ENCODE measurements at places on chromosomes 6 and 20. TPM values are rescaled to one million over a fixed set of nuclear protein-coding genes. Genes with fewer than 3 reads are reported as not detected.
A peak's percentile ranks its signal among the peaks of the same experiment; 100 is the strongest.

C6orf58 gene
- total RNA-seq, result not detected

ZNF335 gene
- 22.3 TPM for total RNA-seq

NR2E1 gene
- total RNA-seq, result not detected

ELOVL5 gene
- total RNA-seq, result 42.0 TPM

HMGCLL1 gene
- total RNA-seq, result 0.94 TPM

RBPJL gene
- total RNA-seq, result not detected

RNF8 gene
- 18.4 TPM for total RNA-seq

EGFL8 gene
- total RNA-seq, result 18.3 TPM

SMLR1 gene
- 0.16 TPM for total RNA-seq

RUNX2 gene
- 4.7 TPM for total RNA-seq

GRCh38 chr6:99868074-99868702 lies 125.8 kb downstream of the MCHR2 start:
- no peak overlapping the region for H3K4me3 ChIP-seq
- no peak overlapping the region for H3K27ac ChIP-seq
- no peaks in the 10 kb centered on the region for H3K4me1 ChIP-seq

GRCh38 chr6:78589436-78589835 lies 277.9 kb upstream of the IRAK1BP1 start:
- no peaks in the 10 kb centered on the region for H3K4me1 ChIP-seq
- H3K4me3 ChIP-seq, result no peak overlapping the region
- no peaks in the 10 kb centered on the region for H3K27me3 ChIP-seq
- H3K36me3 ChIP-seq, result no peaks in the 10 kb centered on the region

- H3K27ac ChIP-seq, result no peak overlapping the region
- no peaks in the 10 kb centered on the region for H3K4me1 ChIP-seq
- DNase-seq, result no peak
- no peaks in the 10 kb centered on the region for H3K27me3 ChIP-seq
- no peaks in the 10 kb centered on the region for H3K36me3 ChIP-seq
- H3K4me3 ChIP-seq, result no peak overlapping the region
Observed at GRCh38 chr6:37492991-37493660, 6.6 kb downstream of the CCDC167 start.

DNA sequence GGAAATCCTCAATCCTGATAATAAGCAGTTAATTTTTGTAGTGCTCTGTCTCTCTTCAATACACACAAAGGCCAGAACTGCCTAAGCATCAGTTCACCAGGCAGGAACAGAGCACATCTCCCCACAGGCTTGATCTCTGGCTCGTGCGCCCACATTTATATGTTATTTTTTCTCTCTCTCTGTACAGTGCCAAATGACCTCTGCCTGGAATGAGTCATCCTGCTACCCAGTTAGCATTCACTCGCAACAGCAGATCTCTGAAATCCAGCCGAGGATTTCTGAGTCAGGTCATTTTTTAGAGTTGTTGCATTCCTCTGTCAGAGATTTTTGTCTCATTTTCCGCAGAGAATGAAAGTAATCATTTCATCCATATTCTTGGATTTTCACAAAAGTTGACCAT lies 107.1 kb downstream of the COL12A1 start:
- peaks cover 2% of the 10 kb centered on the region for H3K36me3 ChIP-seq
- peak overlapping the region; percentile 42 for H3K27ac ChIP-seq
- no peaks in the 10 kb centered on the region for H3K27me3 ChIP-seq
- no peak overlapping the region for H3K4me3 ChIP-seq
- peaks cover 6% of the 10 kb centered on the region for H3K4me1 ChIP-seq

GRCh38 chr20:47353692-47354463 lies 2.6 kb downstream of the ZMYND8 start:
- peak; percentile 47 for DNase-seq
- peak overlapping the region; percentile 100 for H3K27ac ChIP-seq
- peak overlapping the region; percentile 40 for H3K4me3 ChIP-seq
- H3K36me3 ChIP-seq, result no peaks in the 10 kb centered on the region
- H3K27me3 ChIP-seq, result no peaks in the 10 kb centered on the region
- peaks cover 95% of the 10 kb centered on the region for H3K4me1 ChIP-seq

DNA sequence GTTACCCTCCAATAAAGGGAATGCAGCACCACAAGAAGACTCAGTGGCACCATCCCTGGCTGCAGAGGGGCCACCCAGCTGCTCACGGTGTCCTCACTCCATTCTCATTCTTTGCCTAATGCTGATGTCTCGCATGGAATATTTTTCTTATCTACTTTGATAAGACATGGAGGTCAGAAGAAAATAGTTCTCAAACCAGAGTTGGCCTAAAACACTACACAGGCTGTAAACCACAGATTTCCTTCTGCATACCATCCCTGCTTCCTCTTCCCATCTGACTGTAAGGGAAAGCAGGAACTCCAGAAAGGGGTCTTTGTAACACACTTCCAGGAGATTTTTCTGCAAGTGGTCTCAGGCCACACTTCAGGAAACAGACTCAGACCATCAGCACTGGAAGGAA lies 43.1 kb upstream of the CD93 start:
- H3K4me1 ChIP-seq, result no peaks in the 10 kb centered on the region
- no peaks in the 10 kb centered on the region for H3K27me3 ChIP-seq
- H3K4me3 ChIP-seq, result no peak overlapping the region
- H3K36me3 ChIP-seq, result no peaks in the 10 kb centered on the region
- no peak for DNase-seq

DNA sequence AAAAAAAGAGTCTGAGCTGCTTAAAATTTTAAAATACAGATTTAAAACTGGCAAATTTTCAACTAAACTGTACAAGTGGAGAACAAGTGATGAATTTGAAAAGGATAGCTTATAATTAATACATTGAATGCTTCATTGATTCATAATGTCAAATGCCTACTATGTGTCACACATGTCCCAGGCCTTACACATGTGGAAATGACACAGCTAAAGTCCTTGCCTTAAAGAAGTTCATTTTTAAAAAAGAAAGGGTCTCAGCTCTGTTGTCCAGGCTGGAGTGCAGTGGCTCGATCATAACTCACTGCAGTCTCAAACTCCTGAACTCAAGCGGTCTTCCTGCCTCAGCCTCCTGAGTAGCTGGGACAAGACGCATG lies 5.0 kb downstream of the NCOA5 start:
- no peaks in the 10 kb centered on the region for H3K27me3 ChIP-seq
- no peak overlapping the region for H3K4me3 ChIP-seq
- DNase-seq, result no peak
- no peaks in the 10 kb centered on the region for H3K36me3 ChIP-seq

DNA sequence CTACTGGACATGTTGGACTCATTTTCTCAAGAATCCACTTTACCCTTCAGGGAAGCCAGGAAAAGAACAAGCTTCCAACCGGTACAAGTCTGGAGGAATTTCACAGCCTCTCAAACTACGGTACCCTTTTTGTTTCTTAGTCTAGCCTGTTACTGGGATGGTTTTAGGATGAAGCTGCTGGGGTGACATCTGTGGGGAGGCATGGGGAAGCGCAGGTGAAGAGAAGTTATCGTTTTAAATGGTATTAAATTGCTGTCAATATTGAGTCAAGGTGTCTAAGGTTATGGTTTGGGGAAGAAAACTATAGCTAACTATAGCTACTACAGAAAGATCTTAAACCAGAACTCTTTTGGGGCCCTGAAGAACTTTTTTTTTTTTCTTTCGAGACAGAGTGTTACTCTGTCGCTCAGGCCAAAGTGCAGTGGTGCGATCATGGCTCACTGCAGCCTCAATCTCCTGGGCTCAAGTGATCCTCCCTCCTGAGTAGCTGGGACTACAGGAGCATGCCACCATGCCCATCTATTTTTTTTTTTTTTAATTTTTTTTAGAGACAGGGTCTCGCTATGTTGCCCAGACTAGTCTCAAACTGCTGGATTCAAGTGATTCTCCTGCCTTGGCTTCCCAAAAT lies 128.7 kb downstream of the RIN2 start:
- peak overlapping the region; percentile 93 for H3K27ac ChIP-seq
- no peaks in the 10 kb centered on the region for H3K27me3 ChIP-seq
- no peak for DNase-seq
- H3K36me3 ChIP-seq, result no peaks in the 10 kb centered on the region
- H3K4me3 ChIP-seq, result no peak overlapping the region

DNA sequence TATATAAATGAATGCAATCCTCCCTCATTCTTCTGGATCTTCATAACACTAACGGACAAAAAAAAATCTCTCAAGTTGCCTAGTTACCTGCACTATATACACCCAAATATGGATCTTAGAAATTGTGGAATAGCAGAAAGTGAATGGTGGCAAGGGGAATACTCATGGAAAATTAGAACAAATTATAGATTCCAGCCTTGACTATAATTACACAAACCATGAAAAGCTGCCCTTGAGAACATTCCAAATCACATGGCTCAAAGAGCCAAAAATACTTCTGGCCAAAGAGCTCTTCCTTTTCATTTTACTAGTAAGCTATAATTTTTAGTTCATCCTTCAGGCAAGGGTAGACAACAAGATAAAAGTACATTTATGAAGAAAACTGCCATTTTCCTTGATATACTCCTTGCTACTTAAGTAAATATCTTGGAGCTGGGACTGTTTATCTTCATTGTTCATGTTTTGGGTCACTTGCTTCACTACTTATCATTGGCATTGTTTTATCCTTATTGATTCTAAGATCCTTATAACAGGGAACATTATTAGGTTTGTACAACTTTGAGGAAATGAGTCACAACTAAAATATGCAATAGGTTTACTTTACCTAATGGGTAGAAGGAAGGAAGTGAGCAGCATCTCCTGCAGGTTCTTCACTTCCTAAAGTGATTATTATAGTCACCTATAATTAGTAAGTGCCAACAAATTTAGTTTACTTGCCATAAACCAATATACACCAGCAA lies 6.4 kb upstream of the MTRES1 start:
- H3K36me3 ChIP-seq, result no peaks in the 10 kb centered on the region
- H3K4me1 ChIP-seq, result no peaks in the 10 kb centered on the region
- H3K4me3 ChIP-seq, result no peak overlapping the region
- H3K27ac ChIP-seq, result no peak overlapping the region
- H3K27me3 ChIP-seq, result no peaks in the 10 kb centered on the region

DNA sequence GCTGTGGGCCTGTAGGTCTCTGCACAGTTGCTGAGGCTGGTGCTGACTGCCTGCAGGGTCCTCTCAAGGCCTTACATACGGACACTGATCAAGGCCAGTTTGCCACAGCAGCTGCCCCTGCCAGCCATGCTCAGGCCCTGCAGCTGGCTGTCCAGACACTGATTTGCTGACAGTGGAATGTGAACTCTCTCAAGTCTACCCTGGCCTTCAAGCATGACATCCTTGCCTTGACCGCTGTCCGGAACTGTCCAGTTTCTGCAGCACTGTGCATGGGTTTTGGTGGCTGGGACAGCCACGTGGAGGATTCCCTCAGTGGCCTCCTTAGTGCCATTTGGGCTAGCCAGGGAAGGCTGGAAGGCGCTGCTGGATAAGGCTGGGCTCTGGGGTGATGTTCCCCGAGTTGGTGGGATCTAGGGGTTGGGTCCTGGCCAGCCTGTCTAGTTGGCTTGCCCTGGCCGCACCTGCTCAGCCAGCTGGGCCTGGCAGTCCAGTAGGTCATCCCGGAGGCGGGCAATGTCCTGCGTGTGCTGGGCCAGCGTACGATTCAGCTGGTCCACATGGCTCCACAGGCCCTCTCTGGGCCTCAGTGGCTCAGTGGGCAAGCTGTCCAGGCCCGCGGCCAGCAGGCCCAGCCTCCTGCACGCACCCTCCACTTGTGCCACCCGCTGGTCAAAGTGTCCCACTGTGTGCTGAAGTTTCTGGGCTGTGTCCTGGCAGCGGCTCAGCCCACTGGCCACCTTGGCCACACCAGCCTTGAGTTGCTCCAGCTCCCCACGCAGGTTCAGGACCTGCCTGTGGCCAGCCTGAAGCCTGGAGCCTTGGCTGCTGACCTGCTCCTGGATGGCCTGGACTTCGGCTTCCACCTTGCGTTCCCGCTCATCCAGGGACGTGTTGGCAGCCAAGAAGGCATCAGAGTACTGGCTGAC lies 5.5 kb downstream of the EMILIN3 start:
- H3K4me3 ChIP-seq, result no peak overlapping the region
- H3K36me3 ChIP-seq, result peaks cover 13% of the 10 kb centered on the region
- no peaks in the 10 kb centered on the region for H3K27me3 ChIP-seq

DNA sequence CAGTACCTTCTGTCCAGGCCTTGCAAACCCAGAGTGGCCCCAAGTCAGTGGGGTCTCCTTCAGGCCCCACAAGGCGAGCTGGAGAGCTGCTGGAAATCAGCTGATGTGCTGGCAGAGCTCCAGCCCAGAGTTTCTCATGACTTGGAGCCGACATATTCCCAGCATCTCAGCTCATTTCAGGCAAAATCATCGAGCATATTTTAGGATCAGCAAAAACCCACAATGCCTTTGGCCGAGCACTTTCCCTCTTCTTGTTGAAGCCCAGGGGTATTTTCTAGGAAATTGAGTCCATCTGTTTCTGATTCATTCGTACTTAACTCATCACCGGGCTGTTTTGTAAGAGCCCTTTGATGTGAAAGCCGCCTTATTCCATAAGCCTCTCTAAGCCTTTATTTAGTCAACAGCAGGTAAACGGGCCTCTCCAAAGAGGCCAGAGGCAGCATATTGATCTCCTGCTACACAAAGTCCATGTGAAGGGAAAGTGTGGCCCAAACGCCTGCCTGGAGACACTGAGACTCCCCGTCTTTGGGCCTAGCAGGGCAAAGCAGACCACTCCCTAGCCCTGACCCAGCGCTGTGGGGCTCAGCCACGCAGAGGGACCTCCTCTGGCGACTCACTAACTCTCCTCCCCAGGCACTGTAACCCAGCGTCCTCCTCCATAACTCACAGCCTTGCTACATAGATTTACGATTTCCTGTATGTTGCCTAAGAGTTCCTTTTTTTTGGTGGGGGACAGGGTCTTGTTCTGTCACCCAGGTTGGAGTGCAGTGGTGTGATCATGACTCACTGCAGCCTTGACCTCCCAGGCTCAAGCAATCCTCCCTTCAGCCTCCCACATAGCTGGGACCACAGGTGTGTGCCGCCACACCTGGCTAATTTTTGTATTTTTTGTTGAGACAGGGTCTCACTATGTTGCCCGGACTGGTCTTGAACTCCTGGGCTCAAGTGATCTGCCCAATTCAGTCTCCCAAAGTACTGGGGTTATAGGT lies 12.1 kb upstream of the C20orf203 start:
- H3K27ac ChIP-seq, result no peak overlapping the region
- H3K36me3 ChIP-seq, result no peaks in the 10 kb centered on the region
- H3K4me1 ChIP-seq, result no peaks in the 10 kb centered on the region

All from kidney (tissue), 22 donors.